Hypothalamus (tissue), 51 donors: ENCODE measurements at places on chromosomes 12 and 14.
A peak's percentile ranks its signal among the peaks of the same experiment; 100 is the strongest.

GRCh38 chr14:100403802-100404365 is 80.7 kb downstream of the SLC25A47 start:
- no peak for DNase-seq

DNA sequence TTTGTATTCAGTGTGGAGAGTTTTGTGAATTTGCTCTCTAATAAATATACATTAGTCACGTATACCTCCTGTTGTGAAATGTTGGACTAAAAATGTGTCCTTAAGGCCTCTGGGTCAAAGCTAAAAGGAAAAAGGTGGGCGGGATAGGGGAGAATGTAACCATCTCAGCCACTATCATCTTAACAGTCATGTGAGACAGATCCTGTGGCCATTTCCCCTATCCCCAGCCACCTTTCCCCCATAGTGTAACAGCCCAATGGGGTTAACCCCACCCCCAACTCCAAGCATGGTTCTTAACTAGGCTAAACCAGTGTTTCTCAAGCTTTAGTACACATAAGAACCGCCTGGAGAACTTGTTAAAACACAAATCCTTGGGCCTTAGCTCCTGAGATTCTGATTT is 6.5 kb upstream of the ITPR2 start:
- DNase-seq, result no peak

- DNase-seq, result no peak
Measured at GRCh38 chr12:49920241-49920914, 16.7 kb upstream of the FAIM2 start.

DNA sequence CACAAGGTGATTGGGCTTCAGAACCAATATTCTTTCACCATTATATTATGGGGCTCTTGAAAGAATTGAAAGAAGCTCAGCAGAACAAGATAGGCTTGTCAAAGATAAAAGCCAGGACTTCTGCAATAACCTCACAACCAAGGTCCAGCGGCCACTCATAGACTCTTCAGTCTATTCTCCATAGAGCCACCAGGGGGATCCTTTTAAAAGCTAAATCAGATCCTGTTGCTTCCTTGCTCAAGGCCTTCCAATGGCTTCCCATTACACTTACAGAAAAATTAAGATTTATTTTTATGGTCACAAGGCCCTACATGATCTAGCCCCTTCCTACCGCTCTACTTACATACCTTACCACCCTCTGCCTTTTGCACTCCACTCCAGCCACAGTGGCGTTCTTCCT is 169.6 kb downstream of the C12orf42 start:
- no peak for DNase-seq

- no peak for DNase-seq
Measured at GRCh38 chr12:49867570-49868341, 24.9 kb upstream of the BCDIN3D start.

DNA sequence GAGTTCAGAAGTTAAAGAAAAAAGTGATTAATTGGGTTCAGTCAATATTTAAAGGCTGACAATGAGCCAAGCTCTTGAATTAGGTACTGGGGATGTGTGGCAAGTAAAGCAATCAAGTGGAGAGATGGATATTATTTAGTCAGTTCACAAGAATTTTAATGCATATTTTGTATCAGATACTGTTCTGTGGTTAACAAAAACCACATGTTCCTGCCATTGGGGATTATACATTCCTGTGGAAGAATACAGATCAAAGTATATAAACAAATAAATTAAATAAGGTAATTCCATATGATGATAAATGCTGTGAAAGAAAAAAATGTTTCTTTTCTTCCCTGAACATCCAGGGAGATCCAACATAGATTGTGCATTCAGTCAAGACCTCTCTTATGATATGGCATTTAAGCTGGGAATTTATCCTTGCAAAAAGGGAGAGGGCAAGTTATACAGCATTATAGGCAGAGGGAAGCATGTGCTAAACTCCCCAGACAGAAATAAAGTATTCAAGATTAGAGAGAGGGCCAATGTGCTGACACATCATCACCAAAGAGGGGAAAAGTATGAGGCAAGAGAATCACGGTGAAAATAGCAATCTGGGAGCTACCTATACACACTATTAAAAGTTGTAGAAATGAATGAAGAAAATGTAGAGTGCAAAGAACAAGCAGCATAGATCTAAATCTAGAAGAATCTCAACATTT is 17.6 kb upstream of the A2M start:
- DNase-seq, result no peak

GRCh38 chr12:65649126-65649525 is 175.2 kb upstream of the HMGA2 start:
- DNase-seq, result no peak

DNA sequence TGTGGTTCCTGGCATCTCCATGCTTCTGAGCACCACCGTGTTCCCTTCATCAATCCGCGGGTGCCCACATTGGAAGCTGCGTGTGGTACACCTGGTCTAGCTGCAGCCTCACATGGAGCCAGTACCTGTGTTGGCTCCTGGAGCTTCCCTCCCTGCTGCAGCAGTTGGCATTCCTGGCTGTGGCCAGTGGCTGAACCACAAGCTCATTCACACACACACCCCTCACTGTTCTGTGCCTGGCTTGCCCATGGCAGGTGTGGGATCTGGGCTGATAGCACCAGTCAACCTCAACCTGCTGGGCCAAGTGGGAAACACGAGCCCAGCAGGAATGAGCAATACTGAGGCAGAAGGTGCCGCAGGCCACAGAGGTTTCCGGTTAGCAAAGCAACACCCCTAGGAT is 256.2 kb upstream of the LRFN5 start:
- DNase-seq, result no peak

- DNase-seq, result no peak
Measured at GRCh38 chr14:30420515-30420914, 138.4 kb upstream of the G2E3 start.

DNA sequence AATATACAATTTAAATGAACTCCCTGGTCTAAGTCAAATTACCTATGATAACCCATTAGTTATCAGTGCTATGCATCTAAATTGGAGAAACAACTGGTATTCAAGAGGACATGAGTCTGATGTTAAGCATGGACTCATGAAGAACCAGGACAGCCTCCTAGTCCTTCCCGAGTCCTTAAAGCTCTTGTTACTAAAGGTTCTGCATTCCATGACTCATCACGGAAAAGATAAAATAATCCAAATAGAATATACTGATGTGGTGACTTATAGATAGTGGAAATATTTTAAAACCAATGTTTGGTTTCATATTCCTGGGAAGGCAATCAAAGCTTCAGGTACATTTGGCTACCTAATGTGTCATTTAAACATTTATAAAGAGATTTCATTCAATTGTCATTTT is 117.2 kb upstream of the PMCH start:
- no peak for DNase-seq

DNA sequence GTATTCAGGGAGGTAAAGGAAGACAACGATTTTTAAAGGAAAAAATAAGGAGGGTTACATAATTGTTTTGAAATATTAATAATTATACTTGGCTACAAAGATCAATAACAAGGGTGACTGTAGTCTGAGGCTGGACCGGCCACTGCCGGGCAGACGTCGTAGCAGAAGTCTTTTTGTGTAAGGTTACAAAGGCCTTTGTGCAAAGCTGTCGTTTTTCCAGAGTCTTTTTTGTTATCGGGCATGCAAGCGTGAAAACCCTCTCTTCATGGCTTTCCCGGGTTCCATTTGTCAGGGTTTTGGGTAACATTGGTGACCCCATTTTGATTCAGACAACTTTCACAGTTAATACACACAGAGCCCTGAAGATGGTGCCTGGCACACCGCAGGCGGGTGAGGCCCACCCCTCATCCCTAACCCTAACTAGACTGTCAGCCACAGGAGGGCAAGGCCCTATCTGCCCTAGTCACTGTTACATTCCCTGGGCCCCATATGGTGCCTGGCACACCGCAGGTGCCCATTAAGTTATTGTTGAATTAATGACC is 31.3 kb downstream of the RILPL1 start:
- DNase-seq, result peak; percentile 29

DNA sequence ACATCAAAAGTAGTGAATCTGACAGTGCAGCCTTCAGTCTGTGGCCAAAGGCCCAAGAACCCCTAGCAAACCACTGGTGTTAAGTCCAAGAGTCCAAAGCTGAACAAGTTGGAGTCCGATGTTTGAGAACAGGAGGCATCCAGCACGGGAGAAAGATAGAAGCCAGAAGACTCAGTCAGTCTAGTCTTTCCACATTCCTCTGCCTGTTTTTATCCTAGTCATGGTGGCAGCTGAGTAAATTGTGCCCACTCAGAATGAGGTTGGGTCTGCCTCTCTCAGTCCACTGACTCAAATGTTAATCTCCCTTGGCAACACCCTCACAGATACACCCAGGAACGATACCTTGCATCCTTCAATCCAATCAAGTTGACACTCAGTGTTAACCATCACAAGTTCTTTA is 1255.4 kb downstream of the LRFN5 start:
- DNase-seq, result no peak

DNA sequence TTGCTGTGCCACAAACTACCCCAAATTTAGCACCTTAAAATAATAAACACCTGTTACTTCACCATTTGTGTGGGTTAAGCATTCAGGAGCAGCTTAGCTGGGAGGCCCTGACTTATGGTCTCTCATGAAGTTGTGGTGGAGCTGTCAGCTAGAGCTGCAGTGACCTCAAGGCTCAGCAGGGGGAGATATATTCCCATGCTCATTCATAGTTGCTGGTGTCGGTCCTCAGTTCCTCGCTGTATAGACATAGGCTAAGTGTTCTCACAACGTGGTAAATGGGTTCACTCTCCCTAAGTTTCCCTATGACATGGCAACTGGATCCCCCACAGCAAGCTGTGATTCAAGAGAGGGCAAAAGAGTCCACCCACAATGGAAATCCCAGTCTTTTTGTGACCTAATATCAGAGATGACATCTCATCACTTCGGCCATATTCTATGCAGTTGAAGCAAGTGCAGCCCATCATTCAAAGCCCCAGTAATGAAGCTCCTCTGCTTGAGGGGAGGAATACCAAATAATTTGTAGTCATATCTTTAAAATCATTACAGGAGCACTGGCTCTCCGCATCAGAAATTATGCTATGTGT is 41.1 kb downstream of the PRB3 start:
- DNase-seq, result no peak

- DNase-seq, result no peak
Measured at GRCh38 chr14:83594874-83595273, 1935.1 kb upstream of the FLRT2 start.

DNA sequence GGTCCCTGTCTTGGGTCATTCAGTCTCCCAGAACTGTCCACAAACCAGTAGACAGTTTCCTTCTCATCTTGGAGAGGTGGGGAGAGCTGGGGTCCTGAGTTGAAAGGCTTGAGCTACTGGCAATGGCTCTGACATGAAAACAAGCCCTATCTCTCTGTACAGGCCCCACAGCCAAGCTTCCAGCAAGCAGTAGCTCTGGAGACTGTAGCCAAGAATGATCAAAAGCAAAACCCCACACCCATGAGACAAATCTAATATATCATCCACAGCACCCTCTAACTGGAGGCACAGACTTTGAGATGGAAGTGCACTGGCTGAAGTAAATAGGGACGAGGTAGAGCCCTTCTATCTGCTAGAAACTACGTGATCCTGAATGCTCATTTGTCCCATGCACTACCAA is 40.9 kb downstream of the RERG start:
- no peak for DNase-seq

- no peak for DNase-seq
Measured at GRCh38 chr12:124111006-124111405, 138.0 kb downstream of the ZNF664 start.

DNA sequence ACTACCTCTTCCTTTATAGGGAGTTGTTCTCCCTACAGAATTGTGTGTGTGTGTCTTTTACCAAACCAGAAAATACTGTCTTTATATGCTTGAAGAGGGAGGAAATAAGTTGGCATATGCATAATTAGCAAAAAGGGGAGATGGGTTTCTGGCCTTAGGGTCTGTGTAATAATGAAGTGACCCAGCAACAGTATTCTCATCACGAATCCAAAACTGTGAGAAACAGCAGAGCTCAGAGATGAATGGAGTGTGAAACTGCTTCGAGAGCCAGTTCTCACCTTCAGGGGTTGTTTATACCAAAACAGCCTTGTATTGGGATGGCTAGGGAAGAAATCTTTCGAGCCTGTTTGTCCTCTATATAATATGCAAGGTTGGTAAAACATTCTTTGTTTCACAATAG is 227.5 kb downstream of the MON2 start:
- no peak for DNase-seq

GRCh38 chr12:9223830-9224229 is 15.6 kb upstream of the PZP start:
- DNase-seq, result no peak

DNA sequence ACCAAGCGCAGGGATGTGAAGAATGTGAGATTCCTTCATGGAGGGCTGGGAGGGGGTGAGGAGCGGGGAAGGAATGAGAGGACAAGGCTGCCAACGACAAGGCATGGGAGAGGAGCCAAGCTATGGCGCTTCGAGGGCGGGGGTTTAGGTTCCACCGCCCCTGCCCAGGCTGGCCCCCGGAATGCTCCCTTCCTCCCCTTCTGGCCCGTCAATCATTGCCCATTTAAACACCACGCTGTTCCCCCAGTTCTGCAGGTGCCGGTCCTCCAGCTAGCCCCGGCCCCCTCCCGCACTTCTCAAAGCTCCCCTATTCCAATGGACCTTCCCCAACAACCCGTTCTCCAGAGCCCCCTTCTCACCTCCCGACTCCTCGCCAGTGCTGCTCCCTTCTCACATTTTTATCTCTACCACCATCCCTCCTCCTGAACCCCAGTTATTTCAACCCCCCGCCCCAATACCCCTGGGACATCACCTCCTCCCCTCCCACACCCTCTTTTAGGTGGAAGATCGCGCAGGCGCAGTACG is 428 bp downstream of the RNF41 start:
- DNase-seq, result peak; percentile 36

DNA sequence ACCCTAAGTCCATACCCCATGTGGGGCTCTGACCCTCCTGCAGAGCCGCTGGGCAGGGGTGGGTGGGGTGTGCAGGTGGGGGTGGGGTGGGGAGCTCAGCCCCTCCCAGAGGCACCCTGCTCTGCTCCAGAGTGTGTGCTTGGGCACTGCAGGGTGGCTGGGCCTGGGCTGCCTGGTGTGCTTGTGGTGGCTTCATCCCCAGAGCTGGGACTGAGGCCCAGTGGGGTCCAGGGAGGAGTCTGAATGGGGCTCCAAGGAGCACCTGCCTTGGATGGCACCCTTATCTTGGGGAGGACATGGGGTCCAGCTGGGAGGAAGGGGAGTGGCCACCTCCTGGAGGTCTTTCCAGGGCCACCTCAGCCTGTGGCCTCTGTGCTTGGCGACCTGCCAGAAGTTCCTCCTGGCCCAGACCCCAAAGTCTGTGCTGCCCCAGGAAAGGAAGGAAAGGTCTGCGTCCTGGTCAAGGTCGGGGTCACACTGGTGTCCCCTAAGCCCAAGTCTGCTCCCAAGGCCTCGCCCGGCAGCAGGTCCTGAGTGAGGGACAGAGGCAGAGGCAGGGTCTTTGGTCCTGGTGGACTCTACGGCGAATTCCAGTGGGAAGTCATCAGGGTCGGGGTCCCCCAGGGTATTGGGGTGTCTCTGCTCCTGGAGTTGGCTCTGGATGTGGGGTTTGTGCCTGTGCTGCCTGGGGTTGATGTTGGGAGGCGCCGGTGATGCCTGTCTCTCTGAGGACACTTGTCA is 373.4 kb downstream of the TMEM121 start:
- no peak for DNase-seq
